HL-60 (cell line): ENCODE measurements at places on chromosomes 1 and 21.

DNA sequence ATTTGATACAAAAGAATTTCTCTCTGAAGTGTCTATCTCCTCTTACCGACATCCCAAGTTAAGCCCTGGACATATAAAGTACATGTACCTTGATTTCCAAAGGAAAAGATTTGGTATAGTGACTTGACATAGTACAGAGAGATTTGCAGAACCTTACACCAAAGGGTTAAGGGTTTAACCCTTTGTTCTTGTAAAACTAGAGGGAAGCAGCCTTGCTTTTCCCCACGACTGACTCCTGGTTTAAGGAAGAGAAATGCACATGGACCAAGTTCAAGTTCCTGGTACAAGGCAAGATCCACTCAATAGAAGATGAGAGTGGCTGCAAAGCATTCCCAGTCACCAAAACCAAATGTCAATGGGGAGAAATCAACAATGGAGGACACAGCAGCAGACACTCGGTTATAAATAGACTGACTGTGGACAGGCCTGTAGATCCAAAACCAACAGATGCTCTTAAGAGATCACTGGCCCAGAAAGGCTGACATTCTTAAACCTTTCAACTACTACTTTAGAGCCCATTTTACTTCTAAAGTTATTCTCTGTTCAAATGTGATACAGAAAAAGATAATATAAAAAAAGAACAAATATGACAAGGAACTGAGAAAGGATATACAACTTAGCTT, 69.4 kb downstream of the PUM1 start:
- no peak for DNase-seq

DNA sequence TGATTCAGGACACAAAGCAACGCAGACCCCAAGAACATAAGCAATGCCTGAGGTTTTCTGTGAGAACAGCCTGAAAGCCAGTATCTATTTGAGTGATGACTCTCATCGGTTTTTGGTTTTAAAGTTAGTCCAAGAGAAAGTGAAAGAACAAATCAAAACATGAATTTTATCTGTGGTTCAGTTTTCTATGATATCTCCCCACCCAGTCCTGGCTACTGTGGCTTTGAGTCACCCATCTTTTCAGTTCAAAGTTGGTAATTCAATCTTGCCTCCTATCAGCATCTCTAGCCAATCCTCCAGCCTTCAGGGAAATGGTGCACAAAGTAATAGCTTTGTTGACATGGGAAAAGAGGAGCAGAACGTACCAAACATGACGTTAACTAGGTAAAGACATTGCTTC, 40.5 kb upstream of the KRTAP19-8 start:
- DNase-seq: no peak

GRCh38 chr1:246591958-246592357, 25.7 kb downstream of the CNST start:
- DNase-seq: no peak

GRCh38 chr1:194055536-194055935, 869.1 kb upstream of the B3GALT2 start:
- no peak for DNase-seq

- no peak for DNase-seq
Measured at GRCh38 chr1:36352910-36353878, 29.7 kb upstream of the EVA1B start.

DNA sequence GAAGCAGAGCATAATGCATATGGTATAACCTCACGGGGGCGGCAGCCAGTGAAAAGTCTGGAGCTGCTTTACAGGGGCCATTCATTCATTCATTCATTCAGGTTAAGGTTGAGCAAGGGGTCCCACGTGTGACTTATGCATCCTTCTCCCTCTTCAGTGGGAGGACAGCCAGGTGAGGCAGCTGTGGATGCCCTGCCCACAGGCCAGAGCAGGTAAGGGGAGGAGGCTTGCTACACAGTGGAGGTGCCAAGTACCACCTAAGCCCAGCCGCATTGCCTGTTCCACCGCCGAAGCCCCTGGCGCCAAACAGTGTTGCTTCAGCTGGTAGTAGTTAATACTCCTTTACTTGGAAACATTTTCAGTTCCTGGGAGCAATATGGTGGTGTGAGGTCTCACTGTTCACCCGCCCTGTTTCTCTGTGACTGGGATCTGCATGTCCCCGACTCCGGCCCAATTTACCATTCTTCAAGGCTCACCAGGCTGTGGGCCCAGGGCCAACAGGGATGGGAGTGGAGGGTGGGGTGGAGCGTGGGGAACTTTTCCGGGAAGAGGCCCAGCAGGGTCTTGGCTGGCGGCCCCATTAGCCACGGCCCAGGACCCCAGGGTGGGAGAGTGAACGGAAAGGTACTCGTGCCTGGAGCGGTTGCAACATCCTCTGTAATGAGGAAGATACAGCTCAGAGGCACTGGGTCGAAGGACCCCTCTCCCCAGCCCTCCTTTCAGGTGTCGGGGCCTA, 722 bp upstream of the PODN start:
- DNase-seq: no peak

- no peak for DNase-seq
Measured at GRCh38 chr1:236058141-236058934, 6.6 kb downstream of the NID1 start.

- DNase-seq: no peak
Measured at GRCh38 chr21:43585514-43585913, 73.8 kb downstream of the HSF2BP start.

DNA sequence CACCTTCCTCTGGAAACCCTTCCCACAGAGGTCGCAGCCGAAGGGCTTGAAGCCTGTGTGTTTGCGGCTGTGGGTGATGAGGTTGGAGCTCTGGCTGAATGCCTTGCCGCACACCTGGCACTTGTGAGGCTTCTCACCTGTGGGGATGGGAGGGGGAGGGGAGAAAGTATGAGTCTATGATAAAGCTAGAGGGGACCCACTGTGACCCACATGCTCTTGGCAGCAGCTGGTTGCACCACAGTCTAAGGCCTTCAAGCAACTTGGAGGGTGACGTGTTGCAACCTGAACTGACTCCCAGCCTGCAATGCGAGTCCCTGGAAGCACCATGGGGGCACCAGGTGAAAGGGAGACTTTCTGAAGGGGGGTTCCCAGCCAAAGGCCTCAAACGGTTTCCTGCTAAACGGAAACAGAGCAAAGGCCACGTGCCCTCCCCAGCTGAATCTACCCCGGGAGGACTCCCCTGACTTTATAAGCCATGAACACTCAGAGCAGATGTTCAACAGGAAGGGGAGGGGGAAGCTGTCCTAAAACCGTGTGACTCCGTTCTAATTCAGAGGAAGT, 10.6 kb downstream of the GFI1 start:
- peak; percentile 95 for DNase-seq

DNA sequence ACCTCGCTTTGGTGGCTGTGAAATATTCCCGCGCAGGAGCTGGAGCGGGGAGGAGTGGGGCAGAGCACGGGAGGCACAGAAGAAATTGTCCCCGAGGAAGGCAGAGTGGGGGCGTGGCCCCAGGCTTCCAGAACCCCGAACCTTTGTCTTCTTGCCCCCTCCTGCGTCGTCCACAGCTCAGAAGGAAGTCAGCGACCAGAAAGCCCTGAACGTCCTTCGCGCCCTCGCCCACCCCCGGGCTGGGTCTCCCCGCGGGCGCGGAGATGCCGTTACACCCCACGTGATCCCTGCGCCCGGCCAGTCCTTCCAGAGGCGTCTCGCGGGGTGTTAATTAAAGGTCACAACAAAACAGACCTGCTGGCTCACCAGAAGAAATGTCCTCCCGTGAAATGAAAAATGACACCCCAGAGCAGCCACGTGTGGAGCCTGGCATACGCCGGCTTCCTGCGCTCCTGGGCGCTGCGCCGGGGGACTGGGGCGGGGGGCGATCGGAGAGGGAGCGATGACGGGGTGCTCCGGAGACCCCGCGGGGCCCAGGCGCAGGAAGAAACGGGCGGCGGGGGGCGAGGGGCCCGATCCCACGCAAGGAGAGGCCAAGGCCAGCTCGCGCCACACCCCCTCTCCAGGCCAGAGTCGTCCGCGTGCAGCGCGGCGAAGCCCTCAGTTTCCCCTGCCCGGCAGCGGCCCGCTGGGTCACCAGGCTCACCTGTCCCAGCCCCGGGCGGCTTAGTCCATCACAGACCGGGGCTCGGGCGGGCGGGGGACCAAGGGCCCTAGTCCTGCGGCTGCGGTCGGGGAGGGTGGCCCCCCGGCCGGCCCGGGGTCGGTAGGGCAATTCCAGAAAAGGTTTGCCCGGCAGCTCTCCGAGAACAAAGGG, 995 bp upstream of the KIF26B start:
- DNase-seq: peak; percentile 18

DNA sequence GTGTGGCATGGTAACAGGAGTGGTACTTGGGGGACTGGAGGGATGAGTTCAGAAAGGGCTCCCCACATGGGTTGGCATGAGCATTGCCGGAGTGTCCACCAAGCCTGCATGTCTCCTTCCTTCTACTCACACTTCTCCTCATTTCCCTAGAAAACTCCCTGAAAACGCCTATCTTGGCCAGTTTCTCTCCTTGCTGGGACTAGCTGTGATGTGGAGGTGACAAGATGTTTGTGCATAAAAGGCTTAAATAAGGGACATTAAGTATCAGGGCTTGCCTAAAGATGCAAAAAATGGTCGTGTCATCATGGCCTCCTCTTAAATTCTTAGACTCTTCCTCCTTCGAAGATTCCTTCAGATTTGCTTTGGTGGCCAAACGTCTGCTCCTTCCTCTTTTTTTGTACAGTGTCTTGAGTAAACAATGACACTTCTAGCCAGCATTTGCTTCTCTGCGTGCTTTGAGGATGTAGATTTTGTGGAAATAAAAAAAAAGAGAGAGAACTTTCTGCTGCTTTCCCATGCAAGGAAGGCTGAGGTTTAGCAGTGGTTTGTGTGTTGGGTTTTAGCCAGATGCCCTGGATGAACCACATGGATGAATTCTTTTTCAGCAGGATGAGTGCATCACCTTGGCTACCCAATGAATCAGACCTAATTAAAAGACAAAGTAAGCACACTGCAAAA, 239.1 kb upstream of the IRF2BP2 start:
- peak; percentile 68 for DNase-seq

DNA sequence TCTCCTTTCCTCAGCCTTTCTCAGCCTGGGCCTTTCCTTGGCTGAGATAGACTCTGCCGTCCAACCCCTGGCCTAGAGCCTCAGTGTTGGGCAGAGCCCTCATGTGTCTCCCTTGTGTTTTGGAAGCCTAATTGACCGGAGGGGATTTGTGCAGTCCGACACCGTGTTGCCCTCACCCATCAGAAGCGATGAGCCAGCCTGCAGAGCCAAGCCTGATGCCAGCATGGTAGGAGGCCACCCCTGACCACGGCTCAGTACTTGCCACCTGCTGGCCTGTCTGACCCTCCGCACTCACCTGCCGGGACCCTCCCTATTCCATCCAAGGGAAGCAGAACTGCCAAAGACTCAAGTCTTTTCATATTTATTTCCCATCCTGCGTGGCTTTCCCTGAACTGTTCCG, 9.3 kb upstream of the SFN start:
- no peak for DNase-seq

DNA sequence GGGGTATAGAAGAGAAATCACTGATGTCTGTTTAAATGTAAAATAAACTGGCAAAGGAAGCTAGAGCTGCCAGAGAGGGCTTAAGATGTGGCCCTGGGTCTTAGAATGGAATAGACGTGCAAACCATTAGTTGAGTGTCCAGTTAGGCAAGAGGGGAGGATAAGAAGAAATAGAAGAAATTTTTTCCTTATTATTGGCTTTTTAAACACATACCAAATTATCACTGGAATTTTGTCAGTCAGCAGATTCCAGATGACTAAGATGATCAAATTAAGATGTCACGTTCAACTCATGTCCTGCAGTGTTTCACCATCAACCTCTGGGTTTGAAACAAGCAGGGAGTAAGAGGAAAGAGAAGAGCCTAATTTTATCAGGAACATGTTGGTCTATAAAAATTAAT, 71.6 kb upstream of the C1orf21 start:
- DNase-seq: no peak

- no peak for DNase-seq
Measured at GRCh38 chr21:39050841-39051587, 132.2 kb downstream of the PSMG1 start.

- DNase-seq: peak; percentile 27
Measured at GRCh38 chr1:54156201-54156600, 3.4 kb upstream of the CDCP2 start.

GRCh38 chr1:119874186-119874585, 22.1 kb downstream of the ADAM30 start:
- DNase-seq: no peak

DNA sequence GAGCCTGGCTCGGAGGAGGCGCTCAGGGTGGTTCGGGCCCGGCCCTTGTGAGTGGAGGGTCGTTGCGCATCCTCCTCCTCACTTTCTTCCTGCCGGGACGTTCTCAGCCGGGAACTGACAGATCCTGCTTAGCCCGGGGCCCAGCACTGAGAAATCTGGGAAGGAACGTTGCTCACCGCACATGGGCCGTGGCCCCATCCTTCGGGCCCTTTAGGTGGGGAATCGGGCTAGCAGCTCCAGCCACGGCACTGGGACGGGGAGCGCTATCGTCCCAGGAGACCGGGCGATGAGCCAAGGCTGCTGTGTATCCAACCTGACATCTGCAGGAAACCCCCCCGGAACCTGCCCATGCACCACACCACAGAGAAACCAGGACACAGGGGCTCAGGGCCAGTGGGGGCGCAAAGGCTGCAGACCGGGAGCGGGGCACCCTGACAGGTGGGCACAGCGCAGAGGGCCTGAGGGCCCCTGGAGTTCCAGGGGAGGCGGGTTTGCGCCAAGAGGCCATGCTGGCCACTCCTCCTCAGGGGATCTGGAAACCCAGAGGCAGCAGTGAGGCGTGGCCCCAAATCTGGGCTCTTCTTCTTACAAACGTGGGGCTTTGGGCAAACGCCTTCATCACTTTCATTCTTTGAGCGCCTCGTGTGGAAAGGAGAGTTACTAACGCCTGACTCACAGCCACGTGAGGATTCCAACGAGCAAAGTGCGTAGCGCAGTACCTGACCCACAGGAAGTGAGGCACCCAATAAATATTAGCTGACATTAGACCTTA, at the start of gene SH2D5:
Gene SH2D5, minus strand, starts transcription at position 116 of the 772 bp plus-strand sequence. CDS start 4,659 bp downstream, outside the sequence.
- DNase-seq: peak; percentile 69

DNA sequence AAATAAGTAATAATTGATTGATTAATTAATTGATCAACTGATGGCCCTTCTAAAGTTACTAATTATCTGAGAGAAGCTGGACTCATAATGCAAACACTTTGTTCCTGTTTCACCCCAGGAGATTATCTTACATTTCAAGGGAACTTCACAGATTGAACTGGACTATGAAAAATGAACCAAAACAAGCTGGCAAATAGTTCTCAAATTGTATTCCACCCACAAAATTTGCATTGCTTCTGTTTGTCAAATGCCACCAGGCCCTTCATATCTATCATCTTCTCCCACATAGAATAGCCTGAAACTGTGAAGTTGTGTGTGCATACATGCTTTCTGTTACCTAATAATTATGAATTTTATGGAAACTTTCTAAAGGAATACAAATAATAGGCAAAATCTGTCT, 104.0 kb downstream of the ZNF281 start:
- no peak for DNase-seq

DNA sequence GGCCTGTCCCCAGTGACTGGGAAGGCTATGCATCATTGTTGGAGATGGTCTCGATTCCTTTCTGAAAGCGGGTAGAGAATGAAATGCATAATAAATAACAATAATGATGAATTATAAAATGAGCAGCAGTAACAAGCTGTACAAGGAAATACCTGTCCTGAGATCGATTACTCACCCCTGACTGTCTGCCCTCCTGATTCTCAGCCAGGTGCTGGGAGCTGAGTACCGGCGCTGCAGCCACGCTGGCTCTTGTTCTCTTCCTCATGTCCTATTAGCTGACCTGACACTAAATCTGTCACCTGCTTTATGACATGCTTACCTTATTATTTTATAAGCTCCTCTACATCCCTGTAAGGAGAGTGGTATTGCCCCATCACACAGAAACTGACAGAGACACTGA, 3.4 kb downstream of the AGPAT3 start:
- no peak for DNase-seq

- no peak for DNase-seq
Measured at GRCh38 chr1:236890152-236891056, 95.3 kb downstream of the MTR start.

GRCh38 chr1:16155537-16156410, at the start of gene EPHA2:
Gene EPHA2, minus strand, starts transcription at chr1:16156069. Its CDS starts 137 bp downstream, at chr1:16155932.
- DNase-seq: peak; percentile 39
